ENCODE measurements at places on chromosomes 5 and 9. TPM values are rescaled to one million over a fixed set of nuclear protein-coding genes. Genes with fewer than 3 reads are reported as not detected.

SLC25A2 gene
- total RNA-seq: 0.46 TPM

SETX gene
- 79.4 TPM for total RNA-seq

PCDHA12 gene
- 1.3 TPM for total RNA-seq

AGXT2 gene
- total RNA-seq: not detected

PDCD1LG2 gene
- total RNA-seq: 4.1 TPM

PCDHA9 gene
- total RNA-seq: 0.79 TPM

EIF4E1B gene
- not detected for total RNA-seq

FSD1L gene
- 9.5 TPM for total RNA-seq

PLAC8L1 gene
- not detected for total RNA-seq

CARTPT gene
- total RNA-seq: not detected

UGT3A1 gene
- total RNA-seq: not detected

CHSY3 gene
- 3.2 TPM for total RNA-seq

CLIC3 gene
- total RNA-seq: 9.7 TPM

PCYOX1L gene
- total RNA-seq: 2.6 TPM

POU5F2 gene
- 3.0 TPM for total RNA-seq

SOHLH1 gene
- not detected for total RNA-seq

C5orf52 gene
- total RNA-seq: not detected

AQP3 gene
- 9.9 TPM for total RNA-seq

HNRNPA0 gene
- 10.9 TPM for total RNA-seq

DNAJA1 gene
- total RNA-seq: 114 TPM

PCDHA1 gene
- not detected for total RNA-seq

HTR4 gene
- not detected for total RNA-seq

KIF4B gene
- total RNA-seq: not detected

ARL14EPL gene
- total RNA-seq: not detected

PCDHA4 gene
- total RNA-seq: 1.1 TPM

PTGES gene
- total RNA-seq: 6.5 TPM

FIBCD1 gene
- total RNA-seq: 1.6 TPM

GADD45G gene
- total RNA-seq: 5.1 TPM

AQP7 gene
- total RNA-seq: 466 TPM

All from omental fat pad (tissue), 4 donors.